ENCODE measurements at places on chromosomes 1 and 21.
A peak's percentile ranks its signal among the peaks of the same experiment; 100 is the strongest.

- no peak for DNase-seq
These were observed 2.4 kb downstream of the CAPN9 start for GRCh38 chr1:230749635-230750034.

GRCh38 chr1:167054946-167055630, 35.1 kb downstream of the GPA33 start:
- no peak for DNase-seq

DNA sequence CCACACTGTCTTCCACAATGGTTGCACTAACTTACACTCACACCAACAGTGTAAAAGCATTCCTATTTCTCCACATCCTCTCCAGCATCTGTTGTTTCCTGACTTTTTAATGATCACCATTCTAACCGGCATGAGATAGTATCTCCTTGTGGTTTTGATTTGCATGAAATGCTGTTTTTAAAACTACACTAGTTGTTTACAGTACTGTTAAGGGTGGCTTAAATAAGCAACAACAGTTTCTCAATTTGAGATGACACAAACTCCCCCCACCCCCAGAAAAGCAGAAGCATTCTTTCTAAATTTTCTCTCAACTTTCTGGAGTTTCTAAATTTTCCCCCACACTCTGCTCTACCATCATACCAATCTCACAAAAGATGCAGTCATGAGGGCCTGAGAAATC, 7.1 kb upstream of the SLAMF7 start:
- DNase-seq = no peak

DNA sequence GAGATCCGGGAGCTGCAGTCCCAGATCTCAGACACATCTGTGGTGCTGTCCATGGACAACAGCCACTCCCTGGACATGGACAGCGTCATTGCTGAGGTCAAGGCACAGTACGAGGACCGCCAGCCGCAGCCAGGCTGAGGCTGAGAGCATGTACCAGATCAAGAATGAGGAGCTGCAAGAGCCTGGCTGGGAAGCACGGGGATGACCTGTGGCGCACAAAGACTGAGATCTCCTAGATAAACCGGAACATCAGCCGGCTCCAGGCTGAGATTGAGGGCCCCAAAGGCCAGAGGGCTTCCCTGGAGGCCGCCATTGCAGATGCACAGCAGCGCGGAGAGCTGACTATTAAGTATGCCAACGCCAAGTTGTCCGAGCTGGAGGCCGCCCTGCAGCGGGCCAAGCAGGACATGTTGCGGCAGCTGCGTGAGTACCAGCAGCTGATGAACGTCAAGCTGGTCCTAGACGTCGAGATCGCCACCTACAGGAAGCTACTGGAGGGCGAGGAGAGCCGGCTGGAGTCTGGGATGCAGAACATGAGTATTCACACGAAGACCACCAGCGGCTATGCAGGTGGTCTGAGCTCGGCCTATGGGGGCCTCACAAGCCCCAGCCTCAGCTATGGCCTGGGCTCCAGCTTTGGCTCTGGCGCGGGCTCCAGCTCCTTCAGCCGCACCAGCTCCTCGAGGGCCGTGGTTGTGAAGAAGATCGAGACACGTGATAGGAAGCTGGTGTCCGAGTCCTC, 25.5 kb downstream of the ETV3L start:
- peak; percentile 54 for DNase-seq

DNA sequence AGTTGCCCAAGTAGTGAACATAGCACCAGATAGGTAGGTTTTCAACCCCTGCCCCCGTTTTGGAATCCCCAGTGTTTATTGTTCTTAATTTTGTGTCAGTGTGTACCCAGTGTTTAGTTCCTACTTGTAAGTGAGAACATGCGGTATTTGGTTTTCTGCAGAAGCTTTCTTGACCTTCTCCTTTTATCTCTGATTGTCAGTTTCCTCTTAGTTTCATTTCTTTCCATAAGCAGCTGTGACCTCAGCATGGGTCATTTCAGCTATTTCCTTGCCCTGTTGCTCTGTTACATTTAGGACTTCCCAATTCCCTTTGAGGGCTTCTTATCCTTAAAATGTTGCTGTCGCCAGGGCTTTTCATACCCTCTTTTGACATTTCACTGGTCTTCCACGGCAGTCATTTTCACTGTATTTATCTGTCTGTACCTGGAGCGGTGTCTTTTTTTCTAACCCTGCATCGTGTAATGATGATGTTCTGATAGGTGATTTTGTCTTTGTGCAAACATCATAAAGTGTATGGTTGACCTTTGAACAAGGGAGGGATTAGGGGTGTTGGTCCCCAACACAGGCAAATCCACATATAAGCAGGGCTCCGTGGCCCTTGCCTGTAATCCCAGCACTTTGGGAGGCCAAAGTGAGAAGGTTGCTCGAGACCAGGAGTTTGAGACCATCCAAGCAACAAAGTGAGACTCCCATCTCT, 15.0 kb downstream of the ITSN1 start:
- no peak for DNase-seq

DNA sequence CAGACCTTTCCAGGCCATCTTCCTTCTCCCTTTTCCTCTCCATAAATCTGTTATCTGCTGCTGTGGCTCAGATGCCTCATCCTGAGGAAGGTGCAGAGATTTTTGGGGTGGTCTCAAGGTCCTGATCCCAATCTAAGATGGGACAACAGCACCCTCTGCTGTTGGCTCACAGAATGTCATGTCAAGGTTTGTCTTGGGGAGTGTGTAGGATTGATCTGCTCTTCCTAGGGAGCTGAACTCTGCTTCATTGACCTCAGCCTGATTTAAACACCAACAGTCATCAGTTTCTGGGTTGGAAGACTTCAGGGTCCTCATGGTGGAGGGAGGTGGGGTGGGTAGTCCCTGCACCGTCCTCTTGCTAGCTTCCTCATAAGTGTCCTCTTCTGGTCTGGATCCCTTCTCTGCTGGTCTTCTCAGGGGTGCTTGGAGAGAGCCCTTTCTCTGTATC, 62.8 kb upstream of the LAX1 start:
- DNase-seq = peak; percentile 43

- DNase-seq = no peak
These were observed 8.4 kb downstream of the DENND2D start for GRCh38 chr1:111192074-111192473.

DNA sequence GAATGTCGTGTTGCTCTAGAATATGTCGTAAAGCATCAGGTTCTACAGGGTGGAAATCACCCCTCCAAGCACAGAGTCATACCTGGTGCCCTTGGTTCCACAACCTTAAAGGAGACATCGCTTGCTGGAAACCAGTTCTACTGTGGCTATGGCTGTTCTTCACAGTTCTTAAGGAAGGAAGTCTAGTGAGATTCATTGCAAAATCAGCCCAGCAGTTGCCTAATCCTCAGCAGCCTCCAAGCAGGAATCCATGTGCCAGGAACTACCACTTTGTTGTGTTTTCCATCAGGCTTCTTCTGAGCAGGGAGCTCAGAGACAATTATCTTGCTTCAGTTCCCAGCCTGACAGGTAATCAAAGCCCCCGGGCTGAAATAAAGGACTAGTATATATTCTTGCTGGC, 45.0 kb upstream of the SLC35F3 start:
- no peak for DNase-seq

GRCh38 chr1:43239484-43239883, 30.3 kb upstream of the TMEM125 start:
- no peak for DNase-seq

GRCh38 chr21:31151156-31152045, 113.1 kb upstream of the KRTAP19-8 start:
- DNase-seq = no peak

GRCh38 chr1:3799976-3800685, 3.8 kb upstream of the LRRC47 start:
- no peak for DNase-seq

- DNase-seq = peak; percentile 29
These were observed 71.2 kb downstream of the PSMG1 start for GRCh38 chr21:39111931-39112550.

GRCh38 chr1:35569936-35570335, 3.2 kb upstream of the TFAP2E start:
- peak; percentile 33 for DNase-seq

DNA sequence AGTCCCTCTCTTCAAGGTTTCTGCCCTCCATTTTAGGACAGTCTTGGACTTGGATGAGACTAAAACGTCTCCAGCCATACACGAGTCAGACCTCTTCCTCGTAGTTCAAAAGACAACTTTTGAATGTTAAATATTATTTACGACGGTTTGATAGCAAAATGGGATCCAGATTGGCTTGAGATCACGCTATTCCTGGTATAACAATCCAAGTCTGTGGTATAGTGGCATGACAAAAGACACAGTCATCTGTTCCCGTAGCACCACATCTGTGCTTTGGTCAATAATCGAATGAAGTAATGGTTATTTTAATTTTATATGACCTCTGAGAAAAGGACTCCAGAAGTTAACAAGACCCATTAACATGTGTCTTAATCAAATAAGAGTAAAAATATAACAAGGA, 7.0 kb downstream of the PCP4 start:
- peak; percentile 5 for DNase-seq

DNA sequence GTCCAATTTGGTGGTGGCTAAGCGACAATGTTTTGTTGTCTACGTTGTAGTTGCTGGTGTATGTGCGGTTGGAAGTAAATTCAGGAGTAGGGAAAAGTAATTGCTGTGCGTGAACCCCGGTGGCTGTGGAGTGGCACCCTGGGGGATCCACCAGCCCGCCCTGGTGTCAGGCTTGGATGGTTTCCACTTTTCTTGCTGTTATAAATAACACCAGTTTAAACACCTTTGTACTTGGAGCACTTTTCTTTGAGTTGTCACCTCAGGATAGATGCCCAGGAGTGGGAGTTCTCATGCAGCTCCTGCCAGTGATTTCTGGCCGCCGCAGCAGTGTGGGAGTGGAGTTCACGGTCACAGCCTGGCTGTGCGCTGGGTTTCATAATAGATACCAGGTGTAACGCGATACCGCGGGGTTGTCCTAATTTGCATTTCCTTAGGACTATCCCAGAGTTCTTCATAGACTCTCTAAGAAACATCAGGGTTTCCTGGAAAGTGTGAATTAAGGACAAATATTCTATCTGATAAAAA, 12.8 kb upstream of the TMEM200B start:
- peak; percentile 41 for DNase-seq

DNA sequence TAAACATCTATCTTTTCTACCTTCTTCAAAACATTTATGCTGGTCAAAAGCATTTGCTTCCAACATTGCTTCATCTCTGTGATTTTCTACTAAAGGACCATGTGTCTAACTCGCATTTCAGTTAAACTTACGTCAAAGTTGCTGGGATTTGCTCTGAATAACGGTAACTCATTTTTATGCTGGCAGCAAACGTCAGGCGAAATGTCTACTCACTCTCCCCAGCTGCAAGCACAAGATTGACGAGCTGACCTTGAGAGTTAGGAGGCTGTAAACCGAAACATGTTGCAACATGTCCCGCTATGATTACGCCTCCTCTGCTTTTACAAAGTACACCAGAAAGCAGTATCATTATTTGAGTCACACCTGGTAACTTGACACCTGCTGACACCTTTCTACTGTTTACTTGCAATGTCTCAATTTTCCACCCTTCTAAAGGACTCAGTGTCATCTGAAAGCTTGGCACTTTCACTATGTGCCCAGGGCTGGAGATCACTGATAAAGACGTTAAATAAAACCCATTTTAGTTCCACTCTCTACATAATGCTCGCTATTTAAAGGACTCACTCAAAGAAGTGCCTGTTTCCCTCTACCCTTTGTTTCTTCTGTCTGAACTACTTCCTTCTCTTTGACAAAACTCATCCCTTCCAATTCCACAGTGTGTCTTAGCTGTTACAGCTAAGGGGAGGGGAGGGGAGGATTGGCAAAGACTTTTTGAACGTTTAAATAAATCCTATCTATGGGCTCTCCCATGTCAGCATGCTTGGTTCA, 111.9 kb downstream of the PTPN14 start:
- peak; percentile 48 for DNase-seq

DNA sequence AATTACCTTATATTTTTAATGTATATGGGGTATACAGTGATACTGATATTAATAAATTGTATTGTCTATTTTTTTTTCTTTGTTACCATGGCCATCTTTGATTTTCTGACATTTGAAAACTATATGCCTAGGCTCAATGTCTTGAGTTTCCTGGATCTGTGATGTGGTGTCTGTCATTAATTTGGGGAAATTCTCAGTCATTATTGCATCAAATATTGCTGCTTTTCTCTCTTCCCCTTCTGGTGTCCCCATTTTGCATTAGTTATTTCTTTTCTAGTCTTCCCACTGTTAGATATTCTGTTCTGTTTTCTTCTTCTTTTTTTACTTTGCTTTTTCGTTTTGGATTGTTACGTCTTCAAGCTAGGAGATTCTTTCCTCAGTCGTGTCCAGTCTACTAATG, 33.8 kb downstream of the ZBTB40 start:
- no peak for DNase-seq

DNA sequence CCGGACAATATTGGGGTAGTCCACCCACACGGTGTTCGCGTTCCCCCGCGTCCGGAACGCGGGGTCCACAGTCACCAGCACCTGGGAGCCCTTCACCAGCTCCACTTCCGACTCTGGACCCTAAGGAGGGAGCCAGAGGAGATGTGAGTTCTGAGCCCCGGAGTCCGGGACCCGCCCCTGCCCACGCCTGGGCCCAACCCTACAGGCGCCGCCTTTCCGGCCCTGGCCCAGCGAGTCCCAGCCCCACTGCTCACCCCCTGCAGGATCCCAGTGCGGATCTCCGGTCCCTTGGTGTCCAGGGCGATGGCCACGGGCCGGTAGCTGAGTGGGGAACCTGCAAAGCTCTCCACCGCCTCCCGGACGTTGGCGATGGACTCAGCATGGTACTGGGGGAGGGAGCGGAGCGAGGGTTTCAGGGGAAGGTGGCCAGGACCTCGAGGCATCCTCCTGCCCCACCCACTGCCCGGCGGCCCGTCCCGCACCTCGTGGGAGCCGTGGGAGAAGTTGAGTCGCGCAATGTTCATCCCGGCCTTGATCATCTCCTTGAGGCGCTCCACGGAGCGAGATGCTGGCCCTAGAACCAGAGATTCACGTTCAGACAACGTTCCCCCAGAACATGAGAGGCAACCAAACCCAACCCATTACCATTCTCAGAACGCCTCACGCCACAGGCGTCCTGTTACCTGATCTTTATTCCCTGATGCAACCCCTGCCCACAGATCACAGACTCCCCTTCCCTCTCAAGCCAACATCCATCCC, 5.9 kb downstream of the PKLR start:
- no peak for DNase-seq

DNA sequence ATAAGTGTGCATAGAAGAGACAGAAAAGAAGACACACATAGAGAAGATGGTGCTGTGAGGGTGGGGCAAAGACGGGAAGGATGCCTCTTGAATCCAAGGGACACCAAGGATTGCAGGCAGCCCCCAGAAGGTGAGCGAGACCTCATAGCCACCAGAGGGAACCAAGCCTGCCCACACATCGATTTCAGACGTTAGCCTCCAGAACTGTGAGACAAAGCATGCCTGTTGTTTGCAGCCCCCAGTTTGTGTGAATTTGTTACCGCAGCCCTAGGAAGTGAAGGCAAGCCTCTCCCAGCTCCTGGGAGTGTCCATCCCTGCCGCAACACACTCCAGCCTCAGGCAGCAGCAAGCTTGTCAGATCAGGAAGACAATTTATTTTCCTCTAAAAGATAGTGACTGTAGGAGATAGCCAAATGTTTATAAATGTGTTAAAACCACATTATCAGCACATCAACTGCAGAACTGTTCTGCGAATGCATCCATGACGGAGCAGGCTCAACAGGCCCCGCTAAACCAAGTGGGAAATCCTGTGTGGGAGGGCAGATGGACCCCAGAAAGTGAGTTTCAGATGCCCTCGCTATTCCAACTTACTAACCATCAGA, 543.3 kb downstream of the MATN1 start:
- DNase-seq = no peak

Measured in fibroblast of skin of right biceps (primary cell).